ENCODE measurements at places on chromosomes 6 and 20. TPM values are rescaled to one million over a fixed set of nuclear protein-coding genes. Genes with fewer than 3 reads are reported as not detected.

DNA sequence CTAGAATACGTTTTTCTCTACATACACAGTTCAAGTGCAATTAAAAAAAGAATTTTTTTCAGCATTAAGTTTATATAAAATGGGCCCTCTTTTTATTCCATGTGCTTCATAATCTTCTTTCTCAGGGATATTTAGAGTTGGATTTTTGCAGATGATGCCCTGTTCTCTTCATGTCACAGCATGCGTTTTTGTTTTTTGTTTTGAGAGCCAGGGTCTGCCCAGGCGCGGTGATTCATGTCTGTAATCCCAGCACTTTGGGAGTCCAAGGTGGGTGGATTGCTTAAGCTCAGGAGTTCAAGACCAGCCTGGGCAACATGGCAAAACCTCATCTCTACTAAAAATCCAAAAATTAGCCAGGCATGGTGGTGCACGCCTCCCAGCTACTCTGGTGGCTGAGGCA lies 82.9 kb upstream of the PRND start:
- DNase-seq: no peak

GRCh38 chr6:155530219-155530834 lies 74.7 kb upstream of the NOX3 start:
- peak; percentile 66 for DNase-seq

DNA sequence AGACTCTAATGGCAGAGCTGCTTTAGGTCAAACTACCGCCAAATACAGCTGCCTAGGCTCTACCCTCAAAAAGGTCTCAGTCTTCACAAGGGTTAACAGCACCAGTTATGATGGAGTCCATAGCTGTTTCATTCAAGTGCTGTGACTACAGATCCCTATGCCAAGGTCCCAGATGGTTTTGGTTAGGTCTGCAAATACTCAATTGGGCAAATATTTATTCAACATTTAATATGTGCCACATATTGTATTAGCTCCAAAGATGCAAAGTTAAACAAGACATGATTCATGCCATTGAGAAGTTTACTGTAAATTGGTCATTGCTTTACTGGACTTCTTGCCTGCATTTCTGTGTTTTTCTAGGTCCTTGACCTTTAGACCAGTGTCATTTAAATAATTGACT lies 55.8 kb upstream of the TFAP2D start:
- DNase-seq: no peak

DNA sequence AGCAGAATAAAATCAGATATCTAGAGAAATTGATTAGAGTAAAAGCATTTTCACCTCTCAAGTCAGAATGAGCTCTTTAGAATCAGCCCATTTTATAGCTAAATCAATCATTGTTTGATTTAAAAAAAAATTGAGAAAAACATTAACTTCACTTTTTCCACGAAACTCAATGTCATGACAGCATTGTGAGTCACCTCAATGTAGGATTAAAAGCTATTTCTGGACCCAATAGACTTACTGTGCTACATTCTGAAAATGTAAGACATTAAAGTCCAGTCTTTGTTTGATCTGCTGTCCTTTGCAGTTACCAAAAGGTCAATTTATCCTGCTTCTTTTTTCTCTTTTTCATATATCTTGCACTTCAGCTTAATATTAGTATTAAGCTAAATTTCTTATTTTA lies 519.4 kb upstream of the ZNF337 start:
- no peak for DNase-seq

The THBD gene
- not detected for total RNA-seq

DNA sequence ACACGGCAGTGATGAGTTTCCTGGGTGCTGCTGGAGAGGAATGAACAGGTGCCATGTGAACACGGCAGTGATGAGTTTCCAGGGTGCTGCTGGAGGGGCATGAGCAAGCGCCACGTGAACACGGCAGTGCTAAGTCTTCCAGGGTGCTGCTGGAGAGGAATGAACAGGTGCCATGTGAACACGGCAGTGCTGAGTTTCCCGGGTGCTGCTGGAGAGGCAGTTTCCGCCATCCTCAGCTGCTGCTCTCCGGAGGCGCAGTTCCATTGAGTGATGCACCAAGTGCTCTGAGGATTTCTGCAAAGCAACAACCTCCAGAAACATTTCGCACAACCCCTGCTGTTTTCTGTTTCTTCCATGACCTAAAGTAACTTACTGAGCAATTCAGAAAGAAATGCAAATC lies 155.4 kb downstream of the SMOC2 start:
- no peak for DNase-seq

DNA sequence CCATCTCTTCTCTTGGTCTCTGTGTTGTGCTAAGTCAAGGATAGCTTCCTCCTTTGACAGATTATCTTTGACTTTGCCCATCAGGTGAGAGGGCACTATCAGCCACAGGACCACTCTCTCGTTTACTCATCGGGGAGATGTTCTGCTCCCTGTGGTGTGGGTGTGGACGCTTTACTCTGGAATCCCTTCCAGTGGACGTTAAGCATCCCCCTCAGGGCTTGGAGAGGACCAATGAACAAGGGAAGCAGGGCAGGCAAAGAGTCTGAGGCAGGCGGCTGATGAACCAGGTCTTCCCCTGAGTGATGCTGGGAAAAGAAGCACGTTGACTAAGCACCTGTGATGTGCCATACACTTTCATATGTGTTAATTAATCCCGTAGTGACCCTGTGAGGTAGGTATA lies 21.0 kb upstream of the RNF24 start:
- no peak for DNase-seq

GRCh38 chr20:5150226-5151076 lies 23.6 kb downstream of the CDS2 start:
- DNase-seq: peak; percentile 57

The ESF1 gene
- total RNA-seq: 22.8 TPM

The BHLHE23 gene
- not detected for total RNA-seq

DNA sequence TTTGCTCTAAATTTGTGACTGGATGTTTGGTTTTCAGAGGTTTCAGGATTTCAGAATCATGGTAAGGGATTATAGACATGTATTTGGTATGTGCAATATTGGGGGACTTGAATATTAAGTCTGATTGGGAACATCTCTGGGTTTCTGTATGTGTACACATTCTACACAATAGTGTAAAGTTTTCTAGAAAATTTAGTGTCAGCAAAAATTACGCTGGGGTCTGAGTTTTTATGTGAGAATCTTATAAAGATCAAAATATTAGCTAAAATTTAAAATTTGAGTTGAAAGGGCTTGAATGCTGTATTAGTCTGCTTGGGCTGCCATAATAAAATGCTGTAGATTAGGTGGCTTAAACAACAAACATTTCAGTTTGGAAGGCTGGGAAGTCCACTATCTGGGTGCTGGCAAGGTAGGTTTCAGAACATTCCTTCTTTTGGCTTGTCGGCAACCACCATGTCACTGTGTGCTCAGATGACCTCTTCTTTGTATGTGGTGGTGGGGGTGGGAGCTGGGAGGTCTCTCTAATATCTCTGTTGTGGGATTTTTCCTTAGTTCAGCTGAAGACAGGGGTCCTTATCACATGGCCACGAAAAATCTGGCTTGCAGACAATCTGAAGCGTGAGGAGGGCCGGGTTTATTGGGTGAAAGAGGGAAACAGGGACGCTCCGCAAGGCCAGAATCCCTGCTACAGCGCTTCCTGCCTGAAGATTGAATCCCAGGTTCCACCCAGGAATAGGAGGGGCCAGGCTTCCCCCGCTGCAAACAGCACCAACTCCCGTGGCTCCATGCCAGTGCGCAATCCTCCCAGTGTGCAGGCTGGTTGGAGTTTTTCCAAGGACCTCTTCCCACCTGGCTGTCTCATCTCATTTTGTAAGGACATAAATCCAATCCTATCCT lies 299.7 kb downstream of the PLCB1 start:
- no peak for DNase-seq

The BMP7 gene
- 6.8 TPM for total RNA-seq

DNA sequence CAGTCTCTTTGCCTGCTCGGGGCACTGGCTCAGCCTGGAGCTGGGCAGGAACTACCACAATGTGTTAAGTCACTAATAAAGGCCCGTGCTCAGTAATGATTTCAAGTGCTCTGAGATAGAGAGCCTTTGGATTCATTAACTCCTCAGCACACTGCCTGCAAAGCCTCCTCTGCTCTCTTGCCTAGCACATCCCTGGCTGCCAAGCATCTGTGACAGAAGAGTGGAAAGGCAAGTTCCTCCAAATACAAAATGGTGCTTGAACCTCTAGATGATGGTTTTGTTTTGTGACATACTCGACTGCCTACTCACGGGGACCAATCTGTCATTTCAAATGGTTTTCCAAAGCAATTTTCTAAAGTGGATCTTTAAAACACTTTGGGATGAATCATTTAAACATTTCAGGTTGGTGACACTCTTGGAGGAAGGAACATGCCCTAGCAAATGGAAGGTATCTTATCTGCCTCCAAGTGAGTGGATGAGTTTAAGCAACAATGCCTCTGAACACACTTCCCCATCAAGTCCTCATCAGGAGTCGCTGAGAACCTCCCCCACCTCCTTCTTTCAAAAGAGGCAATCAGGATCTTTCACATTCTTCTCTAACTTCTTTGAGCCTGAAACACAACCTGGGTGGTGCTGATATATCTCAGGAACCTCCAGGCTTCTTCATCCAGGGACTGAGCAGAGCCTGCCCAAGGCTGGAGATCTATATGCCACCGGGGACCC lies 35.8 kb downstream of the METTL24 start:
- no peak for DNase-seq

DNA sequence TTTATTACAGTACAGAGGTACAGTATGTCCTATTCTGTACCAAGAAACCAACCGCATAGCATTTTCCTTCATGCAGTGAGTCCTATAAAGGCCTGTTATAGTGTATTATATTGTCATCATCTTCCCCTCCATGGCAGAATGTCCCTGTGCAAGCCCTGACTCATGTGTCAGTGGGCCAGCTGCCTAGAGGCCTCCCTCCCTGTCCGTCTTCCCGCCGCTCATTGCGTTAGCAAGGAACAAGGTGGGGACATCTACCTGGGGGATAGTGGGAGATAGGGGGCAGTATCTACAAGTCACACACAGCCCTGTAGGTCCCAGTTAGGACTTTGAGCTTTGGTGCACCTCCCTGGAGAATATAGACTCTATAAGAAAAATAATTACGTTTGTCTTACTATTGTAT lies 27.1 kb downstream of the ARFGEF2 start:
- no peak for DNase-seq

GRCh38 chr20:2873747-2874041 lies 413 bp downstream of the PTPRA start:
- peak; percentile 41 for DNase-seq

DNA sequence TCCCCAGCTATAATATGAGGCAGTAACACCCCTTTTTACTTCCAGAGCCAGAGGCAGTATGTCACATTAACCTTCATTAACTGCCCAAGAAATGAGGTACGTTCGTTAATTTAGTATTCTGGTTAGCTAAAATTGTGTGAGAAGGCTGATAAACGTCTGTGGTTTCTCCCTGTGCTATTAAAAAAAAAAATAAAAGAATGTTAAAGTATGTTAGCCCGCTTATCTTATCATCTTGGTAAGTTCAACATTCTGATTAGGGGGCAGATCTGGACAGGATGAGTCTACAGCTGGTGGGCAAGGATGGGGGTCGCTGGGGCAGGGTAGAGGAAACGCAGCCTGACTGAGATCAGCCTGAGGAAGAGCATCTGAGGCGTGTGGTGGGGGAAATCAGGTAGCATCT lies 154.0 kb downstream of the PRL start:
- DNase-seq: no peak

GRCh38 chr20:42703744-42704143 lies 486.0 kb downstream of the PTPRT start:
- DNase-seq: no peak

The RIPOR2 gene
- 7.4 TPM for total RNA-seq

- DNase-seq: no peak
These were observed 192.2 kb downstream of the RFPL4B start for GRCh38 chr6:112539355-112539754.

- peak; percentile 3 for DNase-seq
These were observed 475.4 kb downstream of the EYS start for GRCh38 chr6:65231616-65232015.

Data from SK-MEL-5 (cell line).